ENCODE measurements at places on chromosomes 7 and 10. TPM values are rescaled to one million over a fixed set of nuclear protein-coding genes. Genes with fewer than 3 reads are reported as not detected.

The ZFAND2A gene
- 11.7 TPM for total RNA-seq

The EN2 gene
- total RNA-seq: not detected

The RELN gene
- total RNA-seq: 0.97 TPM

The OR6B1 gene
- under 0.01 TPM for total RNA-seq

The GPR146 gene
- under 0.01 TPM for total RNA-seq

The PAPOLB gene
- total RNA-seq: not detected

The CYP3A5 gene
- under 0.01 TPM for total RNA-seq

The ALDH18A1 gene
- total RNA-seq: 154 TPM

The COL13A1 gene
- total RNA-seq: 3.5 TPM

The CYP2C19 gene
- total RNA-seq: not detected

The HTRA1 gene
- total RNA-seq: 160 TPM

The LBX1 gene
- total RNA-seq: not detected

The ANKRD30A gene
- 0.97 TPM for total RNA-seq

The ZPBP gene
- total RNA-seq: not detected

The MAGI2 gene
- 20.0 TPM for total RNA-seq

The DOCK4 gene
- 43.6 TPM for total RNA-seq

The ATP6V0A4 gene
- under 0.01 TPM for total RNA-seq

The BLNK gene
- total RNA-seq: not detected

The TMEM273 gene
- total RNA-seq: not detected

The COL1A2 gene
- 2,828 TPM for total RNA-seq

The IFIT5 gene
- 36.7 TPM for total RNA-seq

The GFRA1 gene
- 9.3 TPM for total RNA-seq

The EPO gene
- not detected for total RNA-seq

The ALOX5 gene
- total RNA-seq: not detected

The RAB19 gene
- total RNA-seq: not detected

The SNCG gene
- 3.5 TPM for total RNA-seq

The LIPK gene
- not detected for total RNA-seq

The OPN4 gene
- total RNA-seq: not detected
